CD4-positive, alpha-beta T cell treated with Interleukin-17A for 1 hour (primary cell): ENCODE measurements at places on chromosomes 5 and 9.

DNA sequence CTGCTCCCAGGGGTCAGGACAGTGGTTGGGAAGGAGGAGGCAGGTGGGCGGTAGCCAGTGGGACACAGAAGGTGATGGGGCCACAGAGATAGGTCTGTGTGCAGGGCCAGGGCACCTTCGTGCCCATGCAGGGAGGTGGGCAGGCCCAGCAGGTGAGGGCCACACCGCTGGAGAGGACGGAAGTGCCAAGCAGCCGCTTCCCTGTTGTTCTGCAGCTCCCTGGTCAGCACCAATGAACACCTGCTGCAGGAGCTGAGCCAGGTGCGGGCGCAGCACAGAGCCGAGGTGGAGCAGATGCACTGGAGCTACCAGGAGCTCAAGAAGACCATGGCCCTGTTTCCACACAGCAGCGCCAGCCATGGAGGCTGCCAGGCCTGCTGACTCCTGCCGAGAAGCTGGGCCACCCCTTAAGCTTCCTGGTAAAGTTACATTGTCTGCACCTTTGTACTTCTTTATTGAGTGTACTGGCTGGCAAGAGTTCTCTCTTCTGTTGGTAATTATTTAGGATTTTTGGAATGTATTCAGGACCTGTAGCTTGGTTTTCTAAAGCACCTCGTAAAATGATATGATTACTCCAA lies 40.3 kb downstream of the TPPP start:
- DNase-seq: no peak

GRCh38 chr5:149417711-149418368 lies 38.7 kb upstream of the IL17B start:
- DNase-seq: no peak

DNA sequence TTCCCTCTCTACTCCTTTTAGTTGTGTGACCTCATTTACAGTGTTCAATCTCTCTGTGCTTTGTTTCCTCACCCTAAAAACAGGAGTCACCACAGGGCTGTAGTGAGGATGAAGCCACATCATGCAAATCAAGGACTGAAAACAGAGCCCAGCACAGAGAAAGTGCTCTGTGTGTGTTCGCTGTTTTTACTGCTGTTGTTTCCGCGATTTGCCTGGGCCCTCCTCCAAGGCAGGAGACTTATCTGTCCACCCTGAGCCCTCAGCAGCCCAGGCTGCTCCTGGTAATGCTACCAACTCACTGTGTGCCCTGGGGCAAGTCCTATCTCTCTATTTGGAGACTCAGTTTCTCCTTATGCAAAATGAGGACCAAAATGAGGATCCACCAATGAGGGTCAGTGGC lies 87.2 kb upstream of the NEURL1B start:
- no peak for DNase-seq

- no peak for DNase-seq
These were observed 14.0 kb upstream of the SEPTIN8 start for GRCh38 chr5:132791026-132791425.
